ENCODE measurements at places on chromosomes 2 and 18.

- no peak for DNase-seq
Measured at GRCh38 chr2:96111257-96111640, 5.1 kb downstream of the ADRA2B start.

GRCh38 chr2:24438106-24438505, 52.9 kb upstream of the NCOA1 start:
- DNase-seq, result no peak

GRCh38 chr18:77960791-77961410, 711.3 kb downstream of the GALR1 start:
- no peak for DNase-seq

DNA sequence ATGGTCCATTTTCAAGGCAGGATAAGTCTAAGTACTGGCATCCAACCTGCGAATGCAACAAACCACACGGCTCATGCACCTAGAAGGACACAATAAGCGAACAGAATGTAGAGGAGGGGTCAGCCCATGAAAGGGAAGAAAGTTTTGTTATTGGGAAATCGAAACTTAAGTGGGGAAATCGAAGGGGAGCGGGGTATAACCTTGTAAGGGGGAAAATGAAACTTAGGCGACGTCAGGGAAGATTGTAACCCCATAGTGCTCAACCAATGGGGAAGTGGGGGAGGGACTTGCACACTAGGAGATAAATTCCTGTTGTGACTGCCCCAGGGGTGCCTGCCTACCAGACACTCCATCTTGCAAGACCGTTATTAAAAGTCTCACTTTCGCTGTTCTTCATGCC, 15.6 kb upstream of the OTOF start:
- no peak for DNase-seq

- DNase-seq, result no peak
Measured at GRCh38 chr18:63394954-63395353, 27.3 kb downstream of the VPS4B start.

GRCh38 chr2:58620896-58621295, 379.8 kb upstream of the FANCL start:
- DNase-seq, result no peak

- DNase-seq, result no peak
Measured at GRCh38 chr2:10327896-10328669, 25.4 kb downstream of the HPCAL1 start.

Measured in pancreas (tissue), 10 donors.